ENCODE measurements at places on chromosomes 5 and 9. TPM values are rescaled to one million over a fixed set of nuclear protein-coding genes. Genes with fewer than 3 reads are reported as not detected.

Gene NMRK1
- 36.1 TPM for total RNA-seq

Gene PFN3
- total RNA-seq = not detected

Gene WHRN
- under 0.01 TPM for total RNA-seq

Gene SMIM33
- total RNA-seq = not detected

Gene GPR150
- total RNA-seq = not detected

Gene FAM221B
- not detected for total RNA-seq

Gene SV2C
- not detected for total RNA-seq

Gene DHX29
- 16.0 TPM for total RNA-seq

Gene DRD1
- not detected for total RNA-seq
